ENCODE measurements at places on chromosomes 3 and 15.

- no peak for DNase-seq
Observed at GRCh38 chr3:131518680-131519079, 15.9 kb upstream of the MRPL3 start.

DNA sequence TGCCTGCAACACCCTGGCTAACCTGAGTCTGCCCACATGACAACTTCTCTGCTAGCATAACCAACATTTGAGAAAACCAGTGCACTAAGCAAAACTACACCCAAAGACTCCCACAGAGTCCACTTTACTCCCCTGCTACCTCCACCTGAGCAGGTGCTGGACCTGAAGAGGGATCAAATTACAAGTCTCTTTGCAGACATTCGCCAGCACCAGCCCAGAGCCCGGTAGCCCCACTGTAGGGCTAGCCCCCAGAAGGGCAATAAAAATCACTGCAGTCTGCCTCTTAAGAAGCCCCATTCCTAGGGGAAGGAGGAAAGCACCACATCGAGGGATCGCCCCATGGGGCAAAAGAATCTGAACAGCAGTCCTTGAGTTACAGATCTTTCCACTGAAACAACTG is 472.2 kb downstream of the GRM7 start:
- DNase-seq = no peak

DNA sequence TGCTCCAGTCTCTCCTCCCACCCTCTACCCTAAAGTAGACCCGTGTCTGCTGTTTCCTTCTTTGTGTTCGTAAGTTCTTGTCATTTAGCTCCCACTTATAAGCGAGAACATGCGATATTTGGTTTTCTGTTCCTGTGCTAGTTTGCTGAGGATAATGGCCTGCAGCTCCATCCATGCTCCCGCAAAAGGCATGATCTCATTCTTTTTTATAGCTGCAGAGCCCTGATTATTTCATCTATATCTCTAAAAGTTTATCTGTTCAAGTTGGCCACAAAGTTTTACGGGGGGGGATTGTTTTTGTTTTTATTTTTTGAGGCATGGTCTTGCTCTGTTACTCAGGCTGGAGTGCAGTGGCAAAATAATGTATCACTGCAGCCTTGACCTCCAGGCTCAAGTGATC is 4.4 kb upstream of the NEO1 start:
- no peak for DNase-seq

DNA sequence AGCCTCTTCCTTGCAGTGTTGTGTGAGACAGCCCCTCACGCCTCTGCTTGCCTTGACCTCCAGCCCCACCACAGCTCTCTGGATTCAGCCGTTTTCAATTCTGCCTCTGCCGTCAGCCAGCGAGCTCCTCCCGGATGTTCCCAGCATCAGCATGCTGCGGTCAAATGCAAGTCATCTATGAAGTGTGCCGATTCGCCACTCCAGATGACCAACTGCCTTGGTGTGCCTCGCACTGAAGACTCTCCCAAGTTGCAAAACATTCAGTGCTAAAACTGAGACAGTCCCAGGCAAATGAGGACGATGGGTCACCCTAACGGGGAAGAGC is 30.6 kb upstream of the RASA2 start:
- no peak for DNase-seq

DNA sequence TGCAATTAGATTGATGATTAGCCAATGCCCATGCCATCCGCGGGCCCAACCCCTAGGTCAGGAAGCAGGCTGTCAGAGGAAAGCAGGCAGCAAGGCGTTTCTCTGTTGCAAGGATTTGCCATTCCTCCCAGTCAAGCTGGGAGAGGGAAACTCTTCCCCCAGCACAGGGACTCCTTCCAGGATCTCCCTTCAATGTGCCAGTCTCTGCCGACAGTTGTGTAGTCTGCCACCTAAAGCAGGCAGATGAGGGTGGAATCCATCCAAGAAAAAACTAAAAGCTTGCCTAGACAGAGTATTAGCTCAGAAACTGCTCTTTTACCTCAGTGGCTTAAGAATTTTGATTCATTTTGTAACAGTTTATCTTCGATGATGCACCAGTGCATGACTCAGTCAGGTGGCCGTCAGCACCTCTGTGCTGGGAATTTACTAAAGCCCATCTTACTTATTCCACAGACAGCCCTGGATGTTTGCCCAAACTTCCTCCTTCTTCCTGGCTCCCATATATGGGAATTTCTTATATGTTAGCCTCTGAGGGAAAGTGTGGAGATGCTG is 501.5 kb upstream of the THBS1 start:
- no peak for DNase-seq

GRCh38 chr15:45083223-45083622 is 30.7 kb downstream of the DUOX2 start:
- DNase-seq = no peak

DNA sequence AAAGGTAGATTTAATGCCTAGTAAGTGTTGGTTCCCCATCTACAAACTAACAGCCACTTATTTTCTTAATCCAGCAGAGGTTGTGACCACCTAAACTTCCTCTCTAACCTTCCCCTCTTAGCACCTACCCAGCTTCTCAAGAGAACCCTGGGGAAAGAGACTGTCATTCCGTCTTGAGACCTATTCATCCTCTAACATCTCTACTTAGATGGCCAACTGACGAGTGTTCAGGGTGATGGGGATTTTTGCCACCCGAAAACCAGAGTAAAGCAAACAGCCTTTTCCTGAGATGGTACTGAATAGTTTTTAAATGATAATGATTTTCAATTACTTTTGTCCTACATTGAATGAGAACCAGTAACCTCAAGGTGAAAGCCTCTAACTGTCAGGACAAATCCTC is 9.3 kb upstream of the GBE1 start:
- DNase-seq = no peak

DNA sequence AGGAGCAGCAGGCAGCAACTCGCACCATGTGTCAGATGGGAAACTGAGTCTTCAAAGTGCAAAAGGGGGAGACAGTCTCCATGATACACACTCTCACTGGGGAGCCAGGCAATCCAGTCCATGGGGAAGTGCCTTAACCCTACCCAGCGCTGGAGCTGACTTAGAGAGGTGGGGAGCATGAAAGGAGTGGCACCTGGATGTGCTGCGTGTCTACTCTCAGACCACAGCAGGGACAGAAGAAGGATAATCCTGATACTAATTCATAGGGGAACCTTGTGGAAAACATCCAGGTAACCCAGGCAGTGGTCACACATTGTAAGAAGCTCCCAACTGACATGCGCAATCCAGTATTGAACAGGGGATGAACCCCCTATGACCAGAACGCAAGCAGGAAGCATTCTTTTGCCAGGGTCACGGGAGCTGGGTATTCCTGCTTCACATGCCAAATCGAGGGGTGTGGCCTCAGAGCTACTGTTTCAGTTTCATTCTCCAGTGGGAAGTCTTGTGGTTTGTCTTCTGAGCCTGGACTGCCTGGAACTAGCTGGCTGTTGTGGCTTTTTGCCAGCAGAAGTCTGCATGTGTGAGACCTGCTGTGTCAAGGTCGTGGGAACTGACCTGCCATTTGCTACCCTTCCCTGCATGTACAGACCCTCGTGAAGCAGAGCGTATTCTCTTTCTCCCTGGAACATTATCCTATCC is 367.6 kb upstream of the NDN start:
- no peak for DNase-seq

GRCh38 chr3:79406175-79406574 is 361.6 kb downstream of the ROBO1 start:
- DNase-seq = no peak

- no peak for DNase-seq
Observed at GRCh38 chr3:24886501-24886900, 391.9 kb upstream of the THRB start.

- DNase-seq = no peak
Observed at GRCh38 chr3:25679642-25680302, 15.1 kb upstream of the TOP2B start.

- DNase-seq = no peak
Observed at GRCh38 chr3:40143283-40144090, 166.0 kb upstream of the EIF1B start.

DNA sequence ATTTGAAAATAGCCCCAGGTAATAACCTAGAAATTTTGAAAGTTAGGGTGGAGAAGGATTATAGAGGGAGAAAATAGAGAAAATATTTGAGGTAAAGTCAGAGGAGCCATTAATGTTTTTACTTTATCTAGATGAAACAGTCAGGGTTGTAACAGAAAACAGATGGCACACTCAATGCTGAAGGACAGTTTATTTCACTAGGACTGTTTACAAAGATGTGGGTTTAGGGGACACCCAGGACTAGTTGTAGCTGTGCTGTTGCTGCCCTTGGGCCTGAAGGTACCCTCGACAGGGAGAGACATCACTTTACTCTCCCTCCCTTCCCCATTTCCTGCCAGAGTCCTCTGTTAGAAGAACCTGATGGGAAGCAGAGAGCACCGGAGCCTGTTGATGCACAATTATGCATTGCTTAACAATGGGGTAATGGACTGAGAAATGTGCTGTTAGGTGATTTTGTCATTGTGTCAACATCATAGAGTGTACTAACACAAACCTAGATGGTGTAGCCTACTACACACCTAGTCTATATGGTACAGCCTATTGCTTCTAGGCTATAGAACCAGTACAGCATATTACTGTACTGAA is 103.8 kb downstream of the GALK2 start:
- DNase-seq = no peak

Data from frontal cortex (tissue), 4 donors.